ENCODE measurements at places on chromosomes 1 and 21. TPM values are rescaled to one million over a fixed set of nuclear protein-coding genes. Genes with fewer than 3 reads are reported as not detected.

Gene SORT1
- 24.8 TPM for total RNA-seq

DNA sequence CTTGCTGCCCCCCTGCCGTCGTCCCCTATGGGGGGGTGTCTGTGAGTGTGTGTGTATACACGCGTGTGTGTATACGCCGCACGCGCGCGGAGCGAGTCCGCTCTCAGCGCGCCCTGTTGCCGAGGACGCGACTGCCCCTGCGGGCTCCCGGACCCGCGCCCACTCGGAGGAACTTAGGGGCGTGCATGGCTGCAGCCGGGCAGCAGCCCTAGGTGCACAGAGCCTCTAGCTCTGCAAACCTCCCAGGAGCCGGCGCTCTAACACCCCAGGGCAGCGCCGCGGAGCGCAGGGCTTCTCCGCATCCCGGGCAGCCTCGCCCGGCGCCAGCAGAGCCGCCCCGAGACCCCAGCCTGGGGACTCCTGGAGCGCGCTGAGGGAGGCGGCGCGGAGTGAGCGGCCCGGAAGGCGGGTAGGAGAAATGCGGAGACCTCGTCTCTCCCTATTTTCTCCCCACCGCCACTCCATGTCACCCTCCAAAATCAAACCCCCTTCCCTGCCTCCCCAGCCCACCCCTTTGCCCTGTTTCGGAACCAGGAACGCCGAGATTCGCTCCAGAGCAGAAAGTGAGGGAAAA, 574 bp downstream of the ITPKB start:
- peak; percentile 63 for DNase-seq

GRCh38 chr1:19765623-19766022, 34.1 kb downstream of the TMCO4 start:
- DNase-seq = no peak

- no peak for DNase-seq
Measured at GRCh38 chr1:176243746-176244145, 36.7 kb upstream of the COP1 start.

Gene ETV3
- 21.0 TPM for total RNA-seq

GRCh38 chr1:206864939-206865671, at the start of gene IL20:
Gene IL20, plus strand, starts transcription at chr1:206865623. Its CDS starts 230 bp downstream, at chr1:206865853.
- DNase-seq = peak; percentile 94

- DNase-seq = no peak
Measured at GRCh38 chr1:200694738-200695137, 25.0 kb upstream of the DDX59 start.

Gene OR14K1
- not detected for total RNA-seq

- DNase-seq = no peak
Measured at GRCh38 chr1:171137580-171137979, 46.9 kb downstream of the FMO3 start.

DNA sequence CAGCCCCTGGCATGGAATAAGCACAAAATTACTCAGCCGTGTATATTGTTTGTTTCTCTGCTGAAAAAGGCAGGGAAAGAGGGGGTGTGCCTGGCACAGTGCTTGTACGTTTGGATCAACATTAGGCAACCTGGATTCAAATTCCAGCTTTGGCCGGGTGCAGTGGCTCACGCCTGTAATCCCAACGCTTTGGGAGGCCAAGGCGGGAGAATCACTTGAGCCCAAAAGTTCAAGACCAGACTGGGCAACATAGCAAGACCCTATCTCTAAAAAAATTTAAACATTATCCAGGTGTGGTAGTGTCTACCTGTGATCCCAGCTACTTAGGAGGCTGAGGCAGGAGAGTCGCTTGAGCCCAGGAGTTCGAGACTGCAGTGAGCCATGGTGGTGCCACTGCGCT, 152.9 kb upstream of the TMEM51 start:
- no peak for DNase-seq

GRCh38 chr1:51063121-51063520, 38.9 kb upstream of the C1orf185 start:
- no peak for DNase-seq

Gene HES2
- 5.5 TPM for total RNA-seq

GRCh38 chr1:8055973-8056372, 29.9 kb upstream of the ERRFI1 start:
- DNase-seq = no peak

DNA sequence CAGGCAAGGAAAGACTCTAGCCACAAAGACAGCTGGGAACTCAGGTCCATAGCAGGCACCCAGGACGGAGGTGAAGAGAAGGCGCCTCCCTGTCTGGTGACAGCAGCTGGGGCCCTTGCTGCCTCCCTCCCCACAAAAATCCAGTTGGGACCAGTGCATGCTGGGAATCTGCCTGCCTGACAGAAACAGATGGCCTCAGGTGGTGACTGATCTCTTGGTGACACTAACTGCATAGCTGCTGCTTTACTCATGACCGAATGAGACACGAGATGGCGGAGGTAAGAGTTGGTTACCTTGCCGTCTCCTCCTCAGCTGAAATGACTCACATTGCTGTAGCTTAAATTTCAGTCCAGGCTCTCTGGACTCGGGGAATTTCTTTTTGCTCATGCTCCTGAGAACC, 130.3 kb downstream of the FGGY start:
- no peak for DNase-seq

Gene FCRL3
- not detected for total RNA-seq

GRCh38 chr1:162135271-162135775, 65.8 kb downstream of the NOS1AP start:
- no peak for DNase-seq

GRCh38 chr1:8794605-8795004, 22.8 kb downstream of the RERE start:
- DNase-seq = no peak

DNA sequence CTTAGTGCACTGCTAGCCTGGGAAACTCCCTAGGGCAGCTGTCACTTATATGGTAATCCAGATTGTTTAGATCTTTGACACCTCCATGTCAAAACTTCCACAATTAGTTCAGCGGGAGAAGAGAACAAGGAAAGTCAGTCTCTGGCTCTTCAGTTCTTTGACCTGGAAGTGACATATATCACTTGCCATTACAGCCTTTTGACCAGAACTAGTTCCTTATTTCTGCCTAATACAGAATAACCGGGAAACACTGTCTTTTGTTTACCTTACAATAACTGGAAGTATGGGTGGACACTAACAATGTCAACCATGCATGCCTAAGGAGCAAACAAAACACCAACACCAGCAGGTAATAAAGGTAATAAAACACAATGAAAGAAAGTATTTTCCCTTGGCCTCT, 68.3 kb downstream of the C4BPA start:
- DNase-seq = no peak

Gene RAB3B
- 0.83 TPM for total RNA-seq

Gene LUZP1
- 92.8 TPM for total RNA-seq

DNA sequence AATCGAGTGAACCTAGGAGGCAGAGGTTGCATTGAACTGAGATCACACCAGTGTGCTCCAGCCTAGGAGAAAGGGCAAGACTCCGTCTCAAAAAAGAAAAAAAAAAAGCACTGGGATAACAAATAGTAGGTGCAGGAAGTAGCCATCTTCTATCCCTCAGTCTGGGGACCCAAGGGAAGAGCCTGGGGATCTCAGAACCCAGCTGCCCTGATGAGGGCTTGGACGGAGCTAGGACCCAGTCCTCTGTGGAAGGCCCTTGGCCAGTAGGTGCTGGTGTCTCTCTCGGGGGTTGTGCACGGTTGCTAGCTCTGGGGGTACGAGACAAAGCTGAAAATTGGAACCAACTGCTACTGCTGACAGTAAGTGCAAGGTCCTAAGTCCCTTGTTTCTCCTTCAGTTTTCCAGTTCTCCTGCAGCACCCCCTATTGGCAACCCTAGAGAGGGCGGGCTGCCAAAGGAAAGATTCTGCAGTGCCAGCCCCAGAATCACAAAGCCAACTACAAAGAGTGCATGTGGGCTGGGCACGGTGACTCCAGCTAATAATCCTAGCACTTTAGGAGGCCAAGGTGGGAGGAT, 57.6 kb upstream of the KIF1B start:
- peak; percentile 73 for DNase-seq

Gene KCNE2
- total RNA-seq = not detected

Gene LDLRAD1
- total RNA-seq = not detected

DNA sequence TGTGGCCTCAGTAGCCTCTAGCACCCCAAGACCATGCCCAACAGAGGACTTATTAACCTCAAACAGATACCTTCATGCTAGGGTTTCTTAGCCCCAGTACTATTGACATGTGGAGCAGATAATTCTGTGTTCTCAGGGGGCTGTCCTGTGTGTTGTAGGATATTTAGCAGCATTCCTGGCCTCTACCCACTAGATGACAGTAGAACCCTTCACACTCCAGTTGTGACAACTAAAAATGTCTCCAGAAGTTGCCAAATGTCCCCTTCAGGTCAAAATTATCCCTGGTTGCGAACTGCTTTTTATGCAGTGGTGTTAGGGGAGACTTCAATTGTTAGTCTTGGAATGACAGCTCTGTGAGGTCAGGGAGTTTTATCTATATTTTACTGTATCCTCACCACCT, 8.1 kb downstream of the KAZN start:
- DNase-seq = no peak

- no peak for DNase-seq
Measured at GRCh38 chr21:39966786-39967185, 99.5 kb downstream of the PCP4 start.

Gene NTRK1
- total RNA-seq = not detected

Gene FOXO6
- not detected for total RNA-seq

DNA sequence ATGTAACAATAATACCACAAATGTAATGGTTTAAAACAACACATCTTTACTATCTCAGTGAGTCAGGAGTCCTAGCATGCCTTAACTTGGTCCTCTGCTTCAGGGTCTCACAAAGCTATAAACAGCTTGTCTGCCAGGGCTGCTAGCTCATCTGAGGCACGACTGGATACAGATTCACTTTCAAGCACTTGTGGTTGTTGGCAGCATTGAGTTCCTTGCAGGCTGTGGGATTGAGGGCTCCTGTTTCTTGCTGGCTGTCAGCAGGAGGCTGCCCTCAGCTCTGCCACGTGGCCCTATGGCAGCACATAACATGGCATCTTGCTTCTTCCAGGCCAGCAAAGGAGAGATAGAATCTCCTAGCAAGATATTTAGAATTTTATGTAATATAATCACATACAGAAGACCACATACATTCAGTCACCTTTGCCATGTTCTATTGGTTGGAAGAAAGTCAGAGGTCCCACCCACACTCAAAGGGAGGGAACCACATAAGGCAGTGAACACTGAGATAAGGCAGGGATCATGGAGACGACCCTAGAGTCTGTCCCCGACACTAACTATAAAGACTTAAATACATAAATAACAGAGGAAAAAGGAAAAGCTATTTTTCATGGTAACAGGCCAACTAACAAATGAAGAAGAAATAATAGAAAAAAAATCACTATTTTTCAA, 18.9 kb upstream of the IPP start:
- no peak for DNase-seq

DNA sequence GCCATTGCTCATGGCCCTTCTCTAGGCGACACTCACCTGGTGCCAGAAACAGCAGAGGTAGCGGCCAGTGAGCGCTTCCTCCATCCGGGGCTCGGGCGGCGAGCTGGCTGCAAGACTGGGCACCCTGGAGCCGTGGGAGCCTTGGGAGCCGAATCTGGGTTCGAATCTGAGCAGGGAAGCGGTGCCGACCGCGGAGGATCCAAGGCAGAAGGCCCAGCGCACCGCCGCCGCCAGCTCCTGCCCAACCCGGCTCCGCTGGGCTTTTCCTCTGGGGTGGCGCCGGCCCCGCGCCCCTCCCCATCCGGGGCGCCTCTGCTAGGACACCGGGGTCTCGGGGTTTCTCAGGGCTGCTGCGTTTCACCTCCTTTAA, 1.7 kb upstream of the PRDM16 start:
- DNase-seq = no peak

DNA sequence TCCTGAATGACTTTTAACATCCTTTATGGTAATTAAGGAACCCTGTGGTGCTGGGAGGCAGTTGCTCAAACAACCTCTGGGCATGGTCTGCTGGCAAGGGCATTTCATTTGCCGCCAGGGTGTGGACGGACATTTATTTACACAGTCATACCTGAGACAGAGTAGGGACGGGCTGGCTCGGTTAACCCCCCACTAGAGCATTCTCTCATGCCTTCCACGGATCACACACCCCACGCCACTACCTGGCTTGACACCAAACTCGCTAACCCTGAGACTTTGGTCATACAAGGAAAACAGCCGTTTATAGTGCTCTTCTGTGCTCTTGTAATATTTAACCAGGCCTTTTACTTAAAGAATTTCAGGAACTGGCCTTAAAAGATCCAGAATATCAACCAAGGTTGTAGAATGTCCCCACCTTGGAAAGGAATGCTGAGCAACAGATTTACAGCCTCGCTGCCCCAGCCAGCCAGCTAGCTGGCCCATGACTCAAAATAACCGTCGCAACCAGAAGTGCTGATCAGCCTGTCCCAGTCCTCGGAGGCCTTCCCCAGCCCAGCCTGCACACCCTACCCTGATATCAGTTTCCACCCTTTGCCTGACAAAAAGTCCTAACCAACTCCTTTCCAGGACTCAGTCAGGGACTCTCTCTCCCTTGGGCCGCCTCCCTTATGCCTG, 6.5 kb upstream of the PDXK start:
- peak; percentile 87 for DNase-seq

- no peak for DNase-seq
Measured at GRCh38 chr1:31628931-31629556, 11.6 kb downstream of the HCRTR1 start.

DNA sequence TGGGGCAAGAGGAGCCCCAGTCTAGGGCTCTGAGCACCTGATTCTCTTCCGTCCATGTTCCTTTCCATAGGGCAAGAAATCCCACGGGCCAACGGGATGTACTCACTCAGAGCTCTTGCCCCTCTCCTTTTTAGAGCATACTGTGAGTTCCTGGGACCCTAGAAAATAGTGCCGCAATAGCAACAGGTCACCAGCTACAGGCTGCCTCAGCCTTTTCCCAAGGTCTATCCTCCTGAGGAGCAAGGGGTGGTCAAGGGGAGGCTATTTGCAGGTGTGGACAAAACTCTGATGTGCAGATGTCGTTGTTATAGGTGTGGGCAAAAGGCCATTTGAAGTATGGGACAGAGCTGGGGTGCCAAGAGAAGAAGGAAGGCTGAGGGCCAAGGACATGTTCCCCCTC, 1.6 kb upstream of the QSOX1 start:
- no peak for DNase-seq
